Foreskin keratinocyte (primary cell): ENCODE measurements at places on chromosomes 12 and 14. TPM values are rescaled to one million over a fixed set of nuclear protein-coding genes. Genes with fewer than 3 reads are reported as not detected.

The PRR4 gene
- total RNA-seq = 1.2 TPM in 2 replicates

The GPR84 gene
- total RNA-seq = 0.07 and 0.10 TPM in 2 replicates

The SLC17A8 gene
- total RNA-seq = not detected in 2 replicates

The POTEG gene
- not detected in 2 replicates for total RNA-seq

The GRIN2B gene
- not detected in 2 replicates for total RNA-seq

The NOC4L gene
- total RNA-seq = 24.6 and 32.2 TPM in 2 replicates

The BRF1 gene
- 17.5 and 18.5 TPM in 2 replicates for total RNA-seq

The APOLD1 gene
- total RNA-seq = 0.61 and 0.63 TPM in 2 replicates

The C14orf39 gene
- total RNA-seq = not detected in 2 replicates

The DTX3 gene
- total RNA-seq = 8.8 and 10.4 TPM in 2 replicates

The SLCO1B1 gene
- not detected in 2 replicates for total RNA-seq

The CD9 gene
- total RNA-seq = 577 and 589 TPM in 2 replicates

The TAS2R19 gene
- total RNA-seq = 0.49 and 0.61 TPM in 2 replicates

The CLEC9A gene
- not detected in 2 replicates for total RNA-seq

The TAPBPL gene
- 7.1 and 15.8 TPM in 2 replicates for total RNA-seq

The PRPH gene
- 0.34 TPM in 1 of 2 replicates, not detected in the other for total RNA-seq

The OR4K15 gene
- not detected in 2 replicates for total RNA-seq

The GPR68 gene
- total RNA-seq = 0.95 and 2.5 TPM in 2 replicates

The SLC24A4 gene
- total RNA-seq = 0.03 and 0.04 TPM in 2 replicates

The TSPAN19 gene
- 0.17 TPM in 1 of 2 replicates, not detected in the other for total RNA-seq

The PRB2 gene
- total RNA-seq = not detected in 2 replicates

The B4GALNT3 gene
- 7.3 and 7.7 TPM in 2 replicates for total RNA-seq

The CMKLR1 gene
- total RNA-seq = not detected in 2 replicates

The OTOGL gene
- total RNA-seq = not detected in 2 replicates

The DPPA3 gene
- not detected in 2 replicates for total RNA-seq
